ENCODE measurements at places on chromosomes 6 and 20. TPM values are rescaled to one million over a fixed set of nuclear protein-coding genes. Genes with fewer than 3 reads are reported as not detected.

SMLR1 gene
- total RNA-seq, result not detected

THBS2 gene
- 12.5 TPM for total RNA-seq

ID4 gene
- total RNA-seq, result 3.0 TPM

SLPI gene
- total RNA-seq, result not detected

HIVEP2 gene
- 8.2 TPM for total RNA-seq

KIFC1 gene
- 148 TPM for total RNA-seq

RBBP9 gene
- 24.7 TPM for total RNA-seq

CALHM4 gene
- total RNA-seq, result not detected

RTF2 gene
- total RNA-seq, result 87.3 TPM

ROS1 gene
- 0.71 TPM for total RNA-seq

RING1 gene
- 44.9 TPM for total RNA-seq

TOP1 gene
- 15.0 TPM for total RNA-seq

BPIFA1 gene
- total RNA-seq, result not detected

LTA gene
- 0.11 TPM for total RNA-seq

PPIL6 gene
- total RNA-seq, result 3.8 TPM

Data from Daoy (cell line).